Activated naive CD8-positive, alpha-beta T cell treated with anti-CD3 and anti-CD28 coated beads, Interleukin-2, amount 10 ng/mL, durations not matched to agents 7 days and 5 days (primary cell): ENCODE measurements at places on chromosomes 13 and 19. TPM values are rescaled to one million over a fixed set of nuclear protein-coding genes. Genes with fewer than 3 reads are reported as not detected.
A peak's percentile ranks its signal among the peaks of the same experiment; 100 is the strongest.

Gene KIRREL2
- total RNA-seq: 2.9 TPM

Gene PGLYRP1
- not detected for total RNA-seq

Gene FUT1
- 0.22 TPM for total RNA-seq

Gene PSG2
- total RNA-seq: not detected

Gene HSPB6
- not detected for total RNA-seq

Gene THOP1
- total RNA-seq: 73.2 TPM

Gene SPRY2
- total RNA-seq: 0.47 TPM

Gene GRK1
- total RNA-seq: not detected

- H3K4me1 ChIP-seq: no peaks in the 10 kb centered on the region
- H3K27me3 ChIP-seq: peaks cover 9% of the 10 kb centered on the region
- H3K4me3 ChIP-seq: no peak overlapping the region
Measured at GRCh38 chr19:41711376-41712261, 3.2 kb downstream of the CEACAM5 start.

DNA sequence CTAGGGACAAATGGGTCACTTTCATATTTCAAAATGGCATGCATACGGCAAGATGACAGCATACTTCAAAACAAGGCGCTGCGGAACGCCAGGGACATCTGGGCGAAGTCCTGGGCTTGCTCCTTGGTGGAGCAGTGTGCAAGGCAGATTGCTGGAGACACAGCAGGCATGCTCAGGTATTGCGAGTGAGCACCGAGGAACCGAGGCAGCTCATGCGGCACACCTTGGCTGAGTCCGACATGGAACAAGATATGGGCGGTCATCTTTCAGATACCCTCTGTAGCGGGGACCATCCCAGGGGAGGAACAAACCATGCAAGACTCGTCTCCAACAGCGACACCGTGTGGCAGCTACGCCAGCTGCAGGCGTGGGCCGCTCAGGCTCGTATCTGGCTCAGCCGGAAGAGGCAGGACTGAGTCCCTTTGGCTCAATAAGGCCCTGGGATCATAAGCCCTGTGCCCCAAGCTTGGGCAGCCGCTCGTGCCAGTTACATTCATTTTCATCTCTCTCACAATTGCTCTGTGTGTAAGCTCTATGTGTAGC is 112.4 kb downstream of the NUFIP1 start:
- peaks cover 3% of the 10 kb centered on the region for H3K27me3 ChIP-seq
- no peak for DNase-seq
- no peaks in the 10 kb centered on the region for H3K4me1 ChIP-seq
- no peak overlapping the region for H3K27ac ChIP-seq

DNA sequence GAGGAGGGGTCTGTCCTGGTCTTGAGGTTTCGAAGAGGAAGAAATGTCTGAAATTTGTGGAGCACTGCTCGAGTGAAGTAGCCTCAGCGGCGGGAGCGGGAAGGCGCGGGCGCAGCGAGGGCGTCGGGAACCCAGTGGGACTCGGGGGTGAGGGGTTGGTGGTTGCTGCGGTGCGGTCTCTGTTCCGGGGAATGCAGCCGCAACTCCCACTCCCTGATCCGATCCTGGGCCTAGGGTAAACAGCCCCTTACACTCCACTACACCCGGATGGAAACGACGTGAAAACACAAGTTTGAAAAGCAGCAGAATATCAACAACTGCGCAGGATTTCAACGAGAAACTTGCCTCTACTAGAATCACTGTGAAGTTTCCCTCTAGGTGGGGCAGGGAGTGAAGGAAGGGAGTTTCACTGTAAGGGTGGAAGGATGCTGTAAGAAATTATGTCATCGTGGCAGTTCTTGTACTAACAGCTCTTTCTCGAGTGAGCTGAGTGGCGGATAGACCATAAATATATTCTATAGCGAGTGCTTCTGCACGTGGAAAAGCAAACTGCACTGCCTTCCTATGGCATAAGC is 2.0 kb upstream of the KLF12 start:
- DNase-seq: no peak
- no peaks in the 10 kb centered on the region for H3K27me3 ChIP-seq
- H3K4me1 ChIP-seq: peaks cover 12% of the 10 kb centered on the region
- no peak overlapping the region for H3K4me3 ChIP-seq

DNA sequence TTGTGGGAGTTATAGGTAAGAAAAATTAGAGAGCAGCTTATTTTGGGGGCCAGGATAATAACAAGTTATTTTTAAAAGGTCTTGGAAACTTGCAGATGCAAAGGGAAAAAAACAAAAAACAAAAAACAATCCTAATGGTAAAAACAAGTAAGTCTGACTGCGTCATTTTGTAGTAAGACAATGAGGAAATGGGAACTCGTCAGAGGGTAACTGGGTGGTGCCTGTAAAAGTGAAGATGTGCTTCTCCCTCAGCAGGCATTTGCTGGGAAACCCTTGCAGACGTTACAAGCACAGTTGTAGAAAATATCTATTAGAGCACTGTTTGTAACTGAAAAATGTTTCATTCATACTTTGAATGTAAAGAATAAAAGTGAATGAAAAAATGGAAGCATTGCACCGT is 2.2 kb upstream of the TNFSF13B start:
- H3K27ac ChIP-seq: no peak overlapping the region
- H3K27me3 ChIP-seq: no peaks in the 10 kb centered on the region
- no peak overlapping the region for H3K4me3 ChIP-seq
- peaks cover 27% of the 10 kb centered on the region for H3K4me1 ChIP-seq
- DNase-seq: no peak

DNA sequence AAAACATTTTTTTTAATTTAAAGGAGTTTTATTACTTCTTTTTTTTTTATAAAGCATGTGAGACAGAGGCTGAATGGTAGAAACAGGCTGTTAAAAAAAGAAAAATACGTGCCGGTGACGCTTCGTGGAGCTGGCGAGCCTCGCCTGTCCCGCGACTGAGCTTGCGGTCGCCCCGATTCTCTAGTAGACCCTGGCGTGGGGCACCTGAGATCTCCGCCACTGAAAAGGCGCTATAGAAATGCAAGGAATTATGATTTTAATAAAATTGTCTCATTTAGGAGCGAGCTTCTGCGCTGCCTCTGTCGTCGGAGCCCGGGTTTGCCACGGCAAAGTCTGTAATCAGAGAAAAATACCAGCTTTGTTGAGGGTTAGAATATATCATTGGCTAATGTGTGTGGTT is 18.4 kb downstream of the NFIX start:
- H3K36me3 ChIP-seq: peaks cover 3% of the 10 kb centered on the region
- H3K27me3 ChIP-seq: peaks cover 68% of the 10 kb centered on the region
- H3K4me3 ChIP-seq: peak overlapping the region; percentile 56
- H3K27ac ChIP-seq: no peak overlapping the region
- DNase-seq: no peak
- peaks cover 19% of the 10 kb centered on the region for H3K4me1 ChIP-seq

- H3K4me1 ChIP-seq: no peaks in the 10 kb centered on the region
- H3K4me3 ChIP-seq: no peak overlapping the region
- peaks cover 7% of the 10 kb centered on the region for H3K27me3 ChIP-seq
- no peaks in the 10 kb centered on the region for H3K36me3 ChIP-seq
Measured at GRCh38 chr13:109899316-109899715, 112.9 kb upstream of the IRS2 start.

DNA sequence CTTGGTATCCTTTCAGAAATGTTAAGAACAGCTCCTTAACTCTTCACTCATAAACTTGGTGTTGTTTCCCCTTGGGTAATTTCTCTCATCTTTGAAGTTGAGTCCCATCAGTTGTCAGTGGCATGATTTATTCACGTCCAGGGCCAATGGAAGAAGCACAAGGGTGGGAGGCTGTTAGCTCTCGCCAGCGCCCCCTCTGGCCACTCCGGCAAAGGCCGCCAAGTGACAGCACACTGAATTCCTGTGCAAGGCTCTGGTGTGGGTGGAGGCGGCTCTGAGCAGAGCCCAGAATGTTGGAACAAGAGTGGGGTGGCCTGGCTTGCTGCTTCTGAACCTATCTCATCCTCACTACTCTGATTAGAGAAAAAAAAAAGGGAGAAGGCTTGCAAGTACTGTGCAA is 13.1 kb upstream of the MEDAG start:
- H3K27me3 ChIP-seq: peaks cover 28% of the 10 kb centered on the region
- H3K36me3 ChIP-seq: no peaks in the 10 kb centered on the region
- no peak for DNase-seq
- no peak overlapping the region for H3K27ac ChIP-seq
- no peak overlapping the region for H3K4me3 ChIP-seq

GRCh38 chr13:29905845-29906244 is 55.4 kb upstream of the UBL3 start:
- no peak for DNase-seq
- H3K36me3 ChIP-seq: peaks cover 3% of the 10 kb centered on the region
- H3K4me3 ChIP-seq: no peak overlapping the region
- peaks cover under 1% of the 10 kb centered on the region for H3K27me3 ChIP-seq

DNA sequence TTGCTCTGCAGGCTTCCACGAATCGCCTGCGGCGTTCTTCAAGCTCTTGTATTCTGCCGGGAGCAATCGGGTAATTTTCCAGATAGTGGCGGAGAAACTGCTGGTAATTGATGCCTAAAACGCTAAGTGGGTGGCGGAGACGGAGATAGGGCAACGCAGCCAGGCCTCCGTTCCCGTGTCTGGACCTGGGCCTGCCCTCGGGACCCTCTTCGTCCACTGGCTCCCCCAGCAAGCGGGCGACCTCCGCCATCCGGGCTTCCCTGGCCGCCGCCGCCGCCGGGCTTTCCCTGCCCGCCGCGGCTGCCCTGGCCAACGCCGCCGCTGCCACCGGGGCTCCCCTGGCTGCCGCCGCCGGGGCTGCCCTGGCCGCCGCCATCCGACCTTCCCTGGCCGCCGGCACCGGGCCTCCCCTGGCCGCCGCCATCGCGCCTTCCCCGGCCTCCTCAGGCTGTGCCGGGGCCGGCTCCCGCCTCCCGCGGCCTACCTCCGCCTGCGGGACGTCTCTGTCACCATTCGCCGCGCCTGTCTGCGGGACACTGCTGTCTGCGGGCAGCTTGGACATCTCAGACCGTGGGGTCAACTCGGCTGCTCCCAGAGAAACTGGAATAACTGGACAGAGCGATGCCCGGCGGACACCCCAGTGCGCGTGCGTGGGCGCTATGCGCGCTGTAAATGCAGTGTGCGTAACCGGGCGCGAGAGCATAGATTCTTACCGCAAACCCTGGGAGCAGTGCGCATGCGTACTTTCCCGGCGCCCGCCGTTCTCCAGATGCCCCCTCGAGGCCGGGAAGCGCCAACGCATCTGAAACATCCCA is at the start of gene EID2:
Gene EID2 (minus strand): TSS at position 644 of the 815 bp plus-strand sequence. CDS start 82 bp downstream, at position 562.
- peak within 1 kb of the TSS; percentile 95 for H3K4me3 ChIP-seq
- H3K27ac ChIP-seq: peak within 1 kb of the TSS; percentile 93
- H3K4me1 ChIP-seq: peaks cover 51% of the 10 kb centered on the region
- H3K27me3 ChIP-seq: no peaks in the 10 kb centered on the region
- H3K36me3 ChIP-seq: peaks cover 10% of the 10 kb centered on the region

DNA sequence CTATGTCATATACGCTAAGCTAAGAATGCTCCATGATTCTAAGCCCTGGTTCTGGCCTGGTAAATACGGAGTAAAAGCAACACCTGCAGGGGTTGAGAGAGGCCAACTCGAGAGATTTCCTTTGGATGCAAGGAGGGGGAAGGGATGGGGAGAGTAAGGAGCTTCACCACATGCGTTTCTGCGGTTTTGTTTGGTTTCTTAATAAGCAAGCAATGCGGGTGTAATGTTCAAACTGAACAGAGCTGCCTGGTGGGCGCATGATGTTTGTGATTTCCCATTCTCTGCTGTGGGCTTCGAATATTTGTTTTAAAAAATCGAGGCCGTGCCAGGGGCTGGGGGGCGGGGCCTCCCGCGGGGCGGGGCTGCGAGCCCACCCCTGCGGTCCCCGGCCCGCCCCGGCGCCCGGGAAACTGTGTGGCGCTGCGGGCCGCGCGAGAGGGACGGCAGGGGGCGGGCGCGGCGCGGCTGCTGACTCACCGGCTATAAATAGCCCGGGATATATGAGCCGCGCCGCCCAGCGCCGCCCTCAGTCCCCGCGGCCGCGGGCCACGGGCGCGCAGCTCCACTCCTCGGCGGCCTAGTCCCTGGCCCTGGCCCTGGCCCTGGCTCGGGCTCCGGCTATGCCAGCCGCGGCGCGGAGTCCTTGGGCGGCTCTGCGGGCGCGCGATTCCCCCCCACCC is 5.1 kb downstream of the BBC3 start:
- peak overlapping the region; percentile 45 for H3K4me3 ChIP-seq
- peak; percentile 94 for DNase-seq
- peaks cover 7% of the 10 kb centered on the region for H3K4me1 ChIP-seq
- peaks cover 13% of the 10 kb centered on the region for H3K36me3 ChIP-seq
- H3K27ac ChIP-seq: peak overlapping the region; percentile 69

DNA sequence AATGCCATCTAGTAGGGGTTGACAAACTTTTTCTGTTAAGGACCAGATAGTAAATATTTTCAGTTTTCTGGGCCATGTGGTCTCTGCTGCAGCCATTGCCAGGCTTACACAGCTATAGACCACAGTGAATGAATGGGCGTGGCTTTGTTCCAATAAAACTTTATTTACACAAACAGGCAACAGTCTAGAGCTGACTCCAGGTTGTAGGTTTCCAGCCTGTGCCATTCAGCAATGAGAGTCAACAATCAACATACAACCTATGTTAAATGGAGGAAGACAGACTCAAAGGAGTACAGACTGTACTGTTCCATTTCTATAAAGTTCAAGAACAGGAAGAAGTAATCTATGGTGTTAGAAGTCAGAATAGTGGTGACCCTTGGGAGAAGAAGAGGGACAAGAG is 15.2 kb upstream of the IZUMO2 start:
- no peak overlapping the region for H3K27ac ChIP-seq
- no peaks in the 10 kb centered on the region for H3K36me3 ChIP-seq
- H3K27me3 ChIP-seq: peaks cover 3% of the 10 kb centered on the region
- no peak overlapping the region for H3K4me3 ChIP-seq
- no peaks in the 10 kb centered on the region for H3K4me1 ChIP-seq

GRCh38 chr13:21344662-21345176 is 114.4 kb downstream of the ZDHHC20 start:
- H3K27me3 ChIP-seq: no peaks in the 10 kb centered on the region
- peak overlapping the region; percentile 90 for H3K27ac ChIP-seq
- peak; percentile 65 for DNase-seq
- peaks cover 21% of the 10 kb centered on the region for H3K4me1 ChIP-seq
- H3K4me3 ChIP-seq: peak overlapping the region; percentile 75

GRCh38 chr13:70203661-70204229 is 95.5 kb upstream of the KLHL1 start:
- H3K27me3 ChIP-seq: no peaks in the 10 kb centered on the region
- no peak overlapping the region for H3K4me3 ChIP-seq
- no peaks in the 10 kb centered on the region for H3K36me3 ChIP-seq
- no peak overlapping the region for H3K27ac ChIP-seq

DNA sequence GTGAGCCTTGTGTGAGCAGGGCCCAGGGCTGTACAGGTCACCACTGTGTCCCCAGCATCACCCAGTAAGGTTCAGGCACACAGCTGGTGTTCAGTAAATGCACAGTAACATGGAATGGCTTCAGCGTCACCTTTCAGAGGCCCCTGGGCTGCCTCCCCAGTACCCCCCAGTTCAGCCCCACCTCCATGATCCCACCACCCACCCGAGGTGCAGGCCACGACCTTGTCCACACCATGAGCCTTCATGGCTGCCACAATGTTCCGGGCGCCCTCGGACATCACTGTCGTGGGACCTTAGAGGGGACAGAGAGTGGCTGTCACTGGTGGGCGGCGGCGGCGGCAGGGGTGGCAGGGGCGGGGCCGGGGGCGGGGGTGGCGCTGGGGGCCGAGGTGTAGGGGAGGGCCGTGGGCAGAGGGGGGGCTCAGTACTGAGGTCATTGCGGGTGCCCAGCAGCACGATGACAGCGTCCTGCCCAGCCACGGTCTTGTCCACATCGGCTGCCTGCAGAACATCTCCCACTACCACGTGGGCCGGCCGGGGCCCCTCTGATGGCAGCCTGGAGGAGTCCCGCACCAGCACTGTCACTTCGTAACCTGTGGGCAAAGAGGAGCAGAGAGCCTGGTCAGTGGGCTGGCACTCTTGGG is 7.5 kb downstream of the BLVRB start:
- peaks cover 2% of the 10 kb centered on the region for H3K4me1 ChIP-seq
- H3K27me3 ChIP-seq: no peaks in the 10 kb centered on the region
- H3K27ac ChIP-seq: no peak overlapping the region

GRCh38 chr13:44605275-44605674 is 29.1 kb upstream of the TSC22D1 start:
- no peak for DNase-seq
- H3K4me3 ChIP-seq: no peak overlapping the region
- no peak overlapping the region for H3K27ac ChIP-seq
